ENCODE measurements at places on chromosomes 3 and 15.

DNA sequence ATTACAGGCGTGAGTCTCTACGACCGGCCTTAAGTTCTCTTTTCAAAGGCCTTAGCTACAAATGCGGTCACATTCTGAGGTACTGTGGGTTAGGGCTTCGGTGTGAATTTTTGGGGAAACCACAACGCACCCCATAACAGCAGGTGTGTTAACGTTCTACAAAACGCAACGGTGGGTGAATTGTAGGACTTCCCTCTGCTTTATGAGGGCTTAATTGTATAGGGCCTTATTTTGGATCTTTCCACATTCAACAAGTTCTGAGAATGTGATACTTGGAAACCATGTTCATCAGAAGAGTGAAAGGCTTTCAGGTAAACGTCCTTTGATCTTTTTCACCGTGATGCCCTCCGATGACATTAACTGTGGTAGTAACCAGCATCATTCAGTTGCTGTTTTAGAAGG lies 998.6 kb upstream of the CFAP20DC start:
- DNase-seq = no peak

- DNase-seq = no peak
Measured at GRCh38 chr15:40513609-40514008, 42.8 kb downstream of the CHST14 start.

DNA sequence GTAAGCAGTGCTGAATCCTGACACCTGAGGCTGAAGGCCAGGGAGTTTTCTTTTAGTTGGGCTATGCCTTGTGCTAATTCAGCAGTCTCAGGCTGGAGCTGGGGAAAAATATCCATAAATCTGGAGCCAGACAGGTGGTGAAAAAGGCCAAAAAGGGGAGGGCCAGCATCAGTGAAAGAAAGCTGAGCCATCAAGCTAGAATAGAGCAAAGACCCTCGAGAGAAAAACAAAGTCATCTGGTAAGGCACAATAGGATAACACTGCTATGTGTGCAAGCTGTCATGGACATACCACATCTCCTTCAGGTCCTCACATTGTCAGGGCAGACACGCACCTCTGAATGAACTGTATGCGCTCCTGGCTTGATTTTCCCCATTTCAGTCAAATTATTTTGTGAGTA lies 687.9 kb downstream of the SQOR start:
- no peak for DNase-seq

DNA sequence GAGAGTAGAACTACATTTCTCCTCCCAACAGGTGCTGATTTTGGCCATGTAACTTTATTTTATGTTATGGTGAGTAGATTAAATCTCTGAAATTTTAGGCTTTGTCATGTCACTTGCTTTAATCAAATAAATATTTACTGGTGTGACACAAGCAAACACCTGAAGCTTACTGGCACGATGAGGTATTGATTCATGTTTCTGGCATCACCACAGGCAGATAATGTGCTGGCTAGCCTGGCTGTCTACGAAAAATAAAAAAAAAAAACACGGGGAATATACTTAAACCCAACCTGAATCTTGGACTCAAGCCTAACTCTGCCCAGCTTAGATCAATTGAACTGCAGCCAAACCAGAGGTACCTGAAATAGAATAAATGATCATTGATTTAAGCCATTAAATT lies 65.6 kb upstream of the CADM2 start:
- DNase-seq = no peak

GRCh38 chr15:78167227-78167888 lies 18.2 kb downstream of the IDH3A start:
- no peak for DNase-seq

DNA sequence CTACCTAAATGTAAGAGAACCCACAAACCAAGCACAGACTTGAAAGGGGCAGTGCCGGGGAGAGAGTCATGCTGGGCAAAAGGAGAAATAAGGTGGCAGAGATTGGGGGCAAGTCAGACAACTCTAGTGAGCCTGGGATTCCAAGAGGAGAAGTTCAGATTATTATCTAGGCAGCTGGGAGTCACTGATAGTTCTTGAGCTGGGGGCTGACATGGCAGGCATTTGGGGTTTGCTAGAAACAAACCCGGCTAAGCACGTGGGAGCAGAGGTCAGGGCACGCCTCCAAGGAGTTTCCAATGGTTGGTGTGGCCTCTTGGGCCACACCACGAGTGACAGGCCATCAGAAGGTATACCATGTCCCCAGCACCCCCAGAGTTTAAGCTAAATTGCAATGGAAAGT lies 27.6 kb downstream of the SLC6A6 start:
- no peak for DNase-seq

GRCh38 chr3:158801201-158801600 lies 653 bp upstream of the MFSD1 start:
- no peak for DNase-seq

All from HAP-1 (cell line).